T-helper 9 cell (primary cell): ENCODE measurements at places on chromosomes 7 and 10.

DNA sequence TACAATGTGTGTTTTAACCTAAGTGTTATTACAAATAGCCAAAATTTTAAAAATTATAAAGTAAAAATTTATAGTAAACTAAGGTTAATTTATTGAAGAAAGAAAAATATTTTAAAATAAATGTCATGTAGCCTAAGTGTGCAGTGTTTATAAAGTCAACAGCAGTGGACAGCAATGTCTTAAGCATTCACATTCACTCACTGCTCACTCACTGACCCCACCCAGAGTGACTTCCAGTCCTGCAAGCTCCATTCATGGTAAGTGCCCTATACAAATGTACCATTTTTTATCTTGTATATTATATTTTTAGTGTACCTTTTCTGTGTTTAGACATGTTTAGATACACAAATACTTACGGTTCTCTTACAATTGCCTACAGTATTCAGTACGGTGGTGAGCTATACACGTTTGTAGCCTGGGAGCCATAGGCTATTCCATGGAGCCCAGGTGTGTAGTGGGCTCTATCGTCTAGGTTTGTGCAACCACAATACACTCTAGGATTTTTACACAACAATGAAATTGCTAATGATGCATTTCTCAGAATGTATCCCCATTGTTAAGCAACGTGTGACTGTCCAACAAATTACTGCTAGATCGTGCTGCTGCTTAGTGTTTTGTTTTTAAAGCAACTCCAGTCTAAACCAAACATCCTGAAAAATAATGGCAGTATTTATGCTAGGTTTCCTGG is 108.9 kb upstream of the NAMPT start:
- no peak for DNase-seq

DNA sequence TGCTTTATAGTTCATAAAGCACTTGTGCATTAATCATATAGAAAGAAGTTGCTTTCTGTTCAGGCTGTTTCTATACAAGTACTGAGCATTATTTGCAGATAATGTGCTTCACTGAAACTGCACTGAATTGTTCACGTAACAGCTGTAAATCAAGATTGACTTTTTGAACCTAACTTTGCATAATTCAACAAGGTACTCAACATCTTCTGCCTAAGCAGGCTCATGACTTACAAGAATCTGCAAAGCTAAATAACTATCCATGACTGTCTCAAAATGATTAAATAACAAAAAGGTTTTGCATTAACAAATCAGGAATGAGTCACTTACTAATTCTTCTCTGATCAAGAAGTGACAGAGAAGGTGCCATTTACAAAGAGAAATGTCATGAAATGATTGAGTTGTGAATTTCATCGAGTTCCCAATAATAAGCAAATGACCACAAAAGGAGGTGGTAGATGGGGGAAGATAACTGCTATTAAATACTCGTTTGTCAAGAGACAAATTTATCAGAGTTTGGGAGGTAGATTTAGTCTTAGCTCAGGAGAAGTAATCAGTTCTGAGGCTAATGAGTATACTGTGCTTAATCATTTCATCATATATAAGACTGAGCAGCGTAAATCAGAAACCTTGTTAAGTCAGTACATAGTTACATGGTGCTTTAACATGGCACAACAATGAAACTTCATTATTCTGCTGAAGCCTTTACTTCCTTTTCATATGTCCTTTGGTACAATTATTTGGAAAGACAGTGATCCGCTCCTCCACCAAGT is 161.3 kb upstream of the LRRN3 start:
- DNase-seq = no peak

GRCh38 chr10:112792487-112793201 is 157.4 kb upstream of the TCF7L2 start:
- DNase-seq = no peak

DNA sequence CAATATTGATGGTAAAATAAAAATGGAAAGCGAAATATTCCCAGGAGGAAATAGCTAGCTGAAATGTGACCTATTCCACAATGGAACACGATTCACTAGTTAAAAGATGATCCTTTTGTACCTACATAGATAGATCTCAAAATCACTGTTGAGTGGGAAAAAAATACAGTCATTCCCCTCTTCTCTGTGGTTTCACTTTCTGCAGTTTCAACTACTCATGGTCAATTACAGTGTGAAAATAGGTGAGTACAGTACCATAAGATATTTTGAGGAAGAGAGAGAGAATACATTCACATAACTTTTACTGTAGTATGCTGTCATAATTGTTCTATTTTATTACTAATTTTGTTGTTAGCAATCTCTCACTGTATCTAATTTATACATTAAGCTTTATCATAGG is 56.0 kb upstream of the COL13A1 start:
- DNase-seq = no peak

GRCh38 chr10:24518981-24519597 is 204.6 kb downstream of the ARHGAP21 start:
- peak; percentile 20 for DNase-seq
